Fibroblast of skin of scalp (primary cell): ENCODE measurements at places on chromosomes 13 and 19.

- DNase-seq: no peak
Observed at GRCh38 chr19:2215281-2215751, 20.8 kb downstream of the PLEKHJ1 start.

GRCh38 chr13:106530980-106531481 is 4.4 kb downstream of the EFNB2 start:
- DNase-seq: no peak

GRCh38 chr13:44249431-44249836 is 124.2 kb upstream of the SERP2 start:
- peak; percentile 74 for DNase-seq

DNA sequence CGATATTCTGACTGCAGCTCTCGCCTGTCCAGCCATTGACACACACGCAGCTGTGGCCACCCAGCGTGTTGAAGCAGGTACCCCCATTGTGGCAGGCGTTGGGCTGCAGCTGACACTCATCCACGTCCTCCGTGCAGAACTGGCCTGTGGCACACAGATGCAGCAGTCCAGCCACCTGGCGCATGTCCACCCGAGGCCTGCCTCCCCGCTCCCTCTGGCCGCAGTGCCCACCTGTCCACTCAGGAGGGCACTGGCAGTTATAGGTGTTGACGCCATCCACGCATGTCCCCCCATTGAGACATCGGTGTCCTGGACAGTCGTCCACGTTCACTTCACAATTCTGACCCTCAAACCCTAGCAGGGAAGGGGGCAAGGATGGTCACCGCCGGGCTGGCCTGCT is 9.3 kb downstream of the NOTCH3 start:
- DNase-seq: no peak

DNA sequence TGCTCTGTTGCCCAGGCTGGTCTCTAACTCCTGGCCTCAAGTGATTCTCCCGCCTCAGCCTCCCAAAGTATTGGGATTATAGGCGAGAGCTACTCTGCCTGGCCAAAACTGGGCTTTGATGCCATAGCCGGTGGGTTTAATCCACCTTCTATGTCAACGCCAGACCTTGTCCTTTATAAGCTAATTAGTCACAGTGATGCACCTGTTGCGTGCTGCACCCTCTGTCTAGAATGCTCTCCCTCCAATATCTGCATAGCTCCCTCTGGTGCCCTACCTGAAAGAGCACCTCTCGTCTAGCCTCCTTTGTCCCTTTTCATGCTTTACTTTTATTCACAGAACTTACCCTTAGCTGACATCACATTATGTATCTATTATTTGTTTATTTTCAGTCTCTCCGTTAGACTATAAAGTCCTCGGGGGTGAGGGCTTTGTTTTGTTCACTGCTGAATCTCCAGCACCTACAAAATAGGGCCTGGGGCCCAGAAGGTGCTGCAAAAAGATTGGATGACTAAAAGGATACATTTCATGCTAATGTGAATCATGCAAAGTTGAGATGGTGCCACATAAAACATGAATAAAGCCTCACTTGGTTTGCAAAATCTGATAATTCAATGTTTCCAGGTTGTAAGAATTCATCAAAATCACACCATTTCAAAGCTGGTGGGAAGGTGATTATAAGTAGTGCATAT is 148.1 kb downstream of the USP12 start:
- no peak for DNase-seq

DNA sequence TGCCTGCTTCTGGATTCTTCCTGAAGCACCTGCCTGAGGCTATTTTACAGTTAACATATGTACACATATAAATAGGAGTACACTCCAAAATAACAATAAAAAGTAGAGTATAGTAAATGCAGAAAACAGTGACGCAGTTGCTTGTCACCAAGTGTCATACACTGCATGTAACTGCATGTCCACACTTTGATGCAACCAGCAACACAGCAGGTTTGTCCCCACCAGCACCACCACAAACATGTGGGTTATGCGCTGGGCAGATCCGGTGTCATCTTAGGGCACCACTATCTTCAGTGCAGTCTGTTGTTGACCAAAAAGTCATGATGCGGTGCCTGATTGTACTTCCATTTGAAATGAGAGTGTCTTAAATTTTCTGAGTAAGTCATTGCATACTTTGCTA is 51.3 kb downstream of the COL4A2 start:
- no peak for DNase-seq

- DNase-seq: no peak
Observed at GRCh38 chr13:34474187-34474868, 467.7 kb upstream of the NBEA start.

GRCh38 chr13:36377826-36378468 is 31.8 kb upstream of the SPART start:
- DNase-seq: peak; percentile 24

DNA sequence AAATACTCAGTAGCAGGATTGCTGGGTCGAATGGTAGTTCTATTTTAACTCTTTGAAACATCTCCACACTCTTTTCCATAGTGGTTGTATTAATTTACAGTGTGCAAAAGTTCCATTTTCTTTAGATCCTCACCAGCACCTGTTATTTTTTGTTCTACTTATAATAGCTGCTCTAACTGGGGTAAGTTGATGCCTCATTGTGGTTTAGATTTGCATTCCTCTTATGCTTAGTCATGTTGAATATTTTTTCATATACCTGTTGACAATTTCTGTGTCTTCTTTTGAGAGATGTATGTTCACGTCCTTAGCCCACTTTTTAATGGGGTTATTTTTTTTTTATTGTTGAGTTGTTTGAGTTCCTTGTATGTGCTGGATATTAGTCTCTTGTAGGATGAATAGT is 144.6 kb downstream of the NBEA start:
- DNase-seq: no peak

DNA sequence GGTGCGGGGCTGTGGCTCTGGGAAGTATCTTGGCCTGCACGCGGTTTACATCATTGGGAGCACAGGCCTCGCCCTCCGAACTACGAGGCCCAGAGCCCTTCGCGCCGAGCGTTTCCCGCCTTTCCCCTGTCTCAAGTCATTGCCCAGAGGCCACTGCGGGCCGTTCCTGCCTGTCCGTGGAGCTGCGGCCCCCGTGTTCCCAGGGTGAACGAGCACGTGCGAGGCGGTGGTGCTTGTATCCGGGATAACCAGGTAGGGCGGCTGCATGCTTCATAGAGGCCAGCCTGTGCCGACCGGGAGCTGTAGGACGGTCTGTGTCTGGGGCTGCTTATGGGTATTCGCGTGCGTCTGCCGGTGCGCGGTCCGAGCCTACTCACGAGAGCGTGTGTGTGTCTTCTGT is 32.5 kb downstream of the ZNF527 start:
- DNase-seq: no peak

GRCh38 chr13:109412283-109412901 is 374.0 kb downstream of the IRS2 start:
- DNase-seq: peak; percentile 60

DNA sequence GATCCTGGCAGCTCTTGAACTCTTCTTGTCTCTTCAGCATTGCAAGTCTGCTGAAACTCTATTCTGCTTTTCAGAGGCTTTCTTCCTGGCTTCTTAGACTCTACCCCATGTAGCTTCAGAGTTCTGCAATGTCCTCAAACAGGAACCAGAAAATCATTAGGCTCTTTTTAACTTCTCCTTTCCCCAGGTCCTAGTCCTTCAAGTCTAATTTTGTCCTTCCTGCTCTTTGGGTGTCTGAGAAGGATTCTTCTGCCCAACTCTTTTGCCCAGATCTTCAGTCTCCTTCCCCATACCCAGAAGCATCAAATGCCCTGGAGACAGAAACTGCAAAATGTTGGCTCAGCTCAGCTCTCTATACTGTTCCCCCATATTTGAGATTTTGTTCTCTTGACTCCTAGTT is 50.0 kb upstream of the CALM3 start:
- DNase-seq: no peak

DNA sequence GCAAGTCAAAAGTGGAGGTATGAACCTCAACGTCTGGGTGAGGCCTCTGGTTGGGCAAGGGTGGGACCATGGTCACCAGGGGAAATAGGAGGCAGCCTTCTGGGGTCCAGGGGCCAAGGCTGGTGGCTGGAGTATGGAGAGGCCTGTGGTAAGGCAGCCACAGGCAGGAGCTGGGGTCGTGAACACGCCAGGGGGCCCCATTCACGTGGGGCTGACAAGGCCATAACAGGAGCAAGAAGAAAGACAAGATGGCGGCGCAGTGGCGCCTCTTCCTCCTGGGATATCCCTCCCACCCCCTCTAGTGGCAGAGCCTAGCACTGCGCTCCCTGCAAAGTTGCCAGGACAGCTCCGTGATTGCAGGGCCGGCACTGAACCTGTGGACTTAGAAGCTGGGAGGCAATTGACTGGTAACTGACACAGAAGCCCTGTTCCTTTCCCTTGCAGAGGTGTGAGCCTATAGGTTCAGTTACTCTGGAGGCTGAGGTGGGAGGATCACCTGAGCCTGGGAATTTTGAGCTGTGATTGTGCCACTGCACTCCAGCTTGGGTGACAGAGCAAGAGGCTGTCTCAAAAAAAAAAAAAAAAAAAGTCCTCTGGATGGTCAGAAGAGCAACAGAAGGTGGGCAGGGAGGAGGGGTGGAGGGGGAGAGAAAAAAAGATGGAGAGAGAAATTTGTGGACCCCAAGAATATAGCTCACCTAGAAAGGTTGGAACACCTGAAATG is 19.7 kb upstream of the EDDM13 start:
- DNase-seq: peak; percentile 71

DNA sequence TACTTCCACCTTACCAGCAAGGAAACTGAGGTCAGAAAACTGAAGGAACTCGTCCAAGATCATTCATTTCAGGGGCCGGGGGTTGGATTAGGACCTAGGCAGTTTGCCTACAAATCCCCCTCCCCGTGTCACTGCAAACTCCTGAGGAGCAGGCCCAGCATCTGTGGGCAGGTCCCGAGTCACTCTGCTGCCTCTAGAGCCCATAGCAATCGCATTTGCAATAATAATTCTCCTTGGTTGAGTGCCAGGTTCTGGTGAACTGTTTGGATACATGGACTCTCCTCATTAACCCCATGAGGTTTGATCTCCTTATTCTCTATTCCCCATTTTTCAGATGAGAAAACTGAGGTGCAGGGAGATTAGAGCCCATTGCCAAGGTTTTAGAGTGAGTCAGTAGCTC is 903 bp downstream of the PIN1 start:
- peak; percentile 61 for DNase-seq

DNA sequence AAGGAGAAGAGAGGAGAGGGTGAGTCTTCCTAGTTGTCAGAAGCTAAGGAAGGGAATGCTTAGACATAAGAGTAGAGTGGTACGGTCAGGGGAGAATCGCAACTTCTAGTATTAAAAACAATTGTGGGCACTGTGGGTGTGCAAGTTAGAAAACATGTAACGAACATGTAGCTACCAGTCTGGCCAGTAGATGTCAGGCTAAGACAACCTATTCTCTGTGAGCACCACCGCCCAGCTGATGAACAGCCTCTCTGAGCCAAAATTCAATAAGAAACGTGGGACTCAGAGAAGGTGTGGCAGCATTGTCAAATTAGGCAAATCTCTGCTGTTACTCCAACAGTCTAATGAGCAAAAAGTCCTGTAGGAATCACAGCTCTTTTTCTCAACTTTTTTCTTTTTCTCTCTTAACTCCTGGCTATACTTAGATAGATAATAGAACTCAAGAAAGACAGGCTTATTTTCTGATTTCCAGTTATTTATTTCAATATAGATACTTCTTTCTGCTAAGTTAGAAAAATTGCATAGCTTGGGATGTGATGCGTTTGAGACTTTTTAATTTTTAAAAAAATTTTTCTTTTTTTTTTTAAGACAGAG is 186.2 kb downstream of the USP12 start:
- peak; percentile 74 for DNase-seq

DNA sequence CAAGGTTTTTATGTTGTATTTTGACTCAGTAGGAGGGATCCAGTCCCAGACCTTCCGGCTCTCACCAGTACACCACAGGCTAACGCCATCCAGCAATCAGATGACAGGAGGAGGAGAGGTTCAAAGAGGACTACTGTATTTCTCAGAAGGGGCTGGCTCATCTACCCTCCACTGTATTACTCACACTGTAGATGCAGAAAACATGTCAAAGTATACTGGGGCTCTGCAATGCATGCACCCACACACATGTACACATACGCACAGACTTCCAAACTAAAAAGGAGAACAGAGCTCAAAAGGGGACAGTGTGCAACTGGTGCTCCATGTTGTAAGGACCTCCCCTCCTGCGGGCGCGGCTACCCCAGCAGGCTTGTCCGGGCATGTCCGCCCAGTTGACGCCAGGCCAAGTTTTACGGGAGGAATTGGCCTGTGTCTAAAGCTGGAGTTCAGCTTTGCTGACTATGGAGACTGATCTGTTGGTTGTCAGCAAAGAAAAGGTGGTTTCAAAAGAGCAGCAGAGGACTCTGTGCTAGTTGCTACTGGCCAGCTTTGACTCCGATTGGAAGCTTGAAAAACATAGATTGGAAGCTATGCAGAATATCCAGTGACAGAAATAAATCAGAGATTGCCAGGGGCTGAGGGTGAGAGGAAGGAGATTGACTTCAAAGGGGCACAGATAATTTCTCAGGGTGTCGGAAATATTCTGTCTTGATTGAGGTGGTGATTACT is 314.2 kb downstream of the DLEU7 start:
- DNase-seq: peak; percentile 83

DNA sequence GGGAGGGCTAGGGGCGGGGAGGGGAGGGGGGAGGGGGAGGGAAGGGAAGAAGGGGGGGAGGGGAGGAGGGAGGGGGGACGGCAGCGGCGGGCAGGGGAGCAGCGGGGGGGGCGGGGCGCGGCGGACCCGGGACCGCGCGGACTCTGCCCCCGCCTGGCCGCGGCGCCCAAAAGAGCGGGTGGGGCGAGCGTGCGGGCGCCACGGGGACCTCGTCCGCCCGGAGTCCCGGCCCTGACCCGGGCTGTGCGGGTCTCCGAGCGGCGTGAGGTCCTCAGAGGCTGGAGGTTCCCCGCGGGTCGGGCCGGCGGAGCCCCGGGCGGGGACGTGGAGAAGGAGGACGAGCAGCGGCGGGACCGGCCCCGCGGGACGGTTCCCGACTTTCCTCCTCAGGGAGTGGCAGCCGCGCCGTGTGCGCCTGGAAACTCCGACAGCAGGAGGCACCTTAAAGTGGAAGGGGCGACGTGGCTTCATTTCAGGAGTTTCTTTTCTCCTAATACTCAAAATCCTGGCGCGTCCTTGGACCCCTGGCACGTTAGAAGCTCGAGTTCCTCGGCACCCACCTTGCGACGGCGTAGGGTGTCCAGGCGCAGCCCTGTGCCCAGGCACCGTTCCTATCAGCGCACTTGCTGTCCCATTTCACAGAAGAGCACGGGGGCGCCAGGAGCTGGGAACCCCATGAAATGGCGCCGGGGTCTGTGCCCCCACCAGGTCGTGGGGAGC is 518 bp upstream of the PLPP2 start:
- DNase-seq: no peak

DNA sequence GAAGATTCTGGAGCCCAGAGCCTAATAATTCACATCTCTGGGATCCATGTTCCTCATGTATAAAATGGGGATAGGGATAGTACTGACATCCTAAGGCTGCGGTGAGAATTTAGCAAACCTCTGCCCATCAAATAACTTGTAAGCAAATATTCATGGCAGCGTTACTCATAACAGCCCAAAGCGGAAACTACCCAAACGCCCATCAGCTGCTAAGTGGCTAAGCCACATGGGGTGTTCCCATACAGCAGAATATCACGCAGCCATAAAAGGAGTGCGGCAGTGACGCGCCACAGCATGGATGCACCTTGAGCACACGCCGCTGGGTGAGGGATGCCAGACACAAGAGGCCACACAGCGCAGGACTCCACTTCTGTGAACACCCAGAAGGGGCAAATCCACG is 19.7 kb downstream of the VRK3 start:
- no peak for DNase-seq
